Foreskin keratinocyte (primary cell): ENCODE measurements at places on chromosomes 12 and 14. TPM values are rescaled to one million over a fixed set of nuclear protein-coding genes. Genes with fewer than 3 reads are reported as not detected.

Gene RASSF8
- 15.6 and 17.1 TPM in 2 replicates for total RNA-seq

Gene HOXC9
- total RNA-seq, result 4.3 and 5.5 TPM in 2 replicates

Gene TRAFD1
- 19.0 TPM in 2 replicates for total RNA-seq

Gene ALDH2
- total RNA-seq, result 23.8 and 24.8 TPM in 2 replicates

Gene TAS2R50
- total RNA-seq, result 0.11 and 0.31 TPM in 2 replicates

Gene ZDHHC22
- not detected in 2 replicates for total RNA-seq

Gene FAM222A
- 0.31 and 0.53 TPM in 2 replicates for total RNA-seq

Gene SDR9C7
- 0.07 and 0.24 TPM in 2 replicates for total RNA-seq

Gene STAB2
- not detected in 2 replicates for total RNA-seq

Gene ST8SIA1
- 0.46 and 0.54 TPM in 2 replicates for total RNA-seq

Gene HVCN1
- total RNA-seq, result 2.3 and 2.6 TPM in 2 replicates

Gene PGF
- total RNA-seq, result 28.8 and 31.5 TPM in 2 replicates

Gene SLC5A8
- 0.10 and 0.14 TPM in 2 replicates for total RNA-seq

Gene CBLN3
- 0.42 and 1.2 TPM in 2 replicates for total RNA-seq

Gene ALX1
- not detected in 2 replicates for total RNA-seq

Gene PLA2G1B
- total RNA-seq, result not detected in 2 replicates

Gene FOS
- total RNA-seq, result 59.6 and 63.2 TPM in 2 replicates

Gene GMPR2
- total RNA-seq, result 72.3 and 77.2 TPM in 2 replicates

Gene NOC4L
- 24.6 and 32.2 TPM in 2 replicates for total RNA-seq

Gene TPH2
- total RNA-seq, result not detected in 2 replicates

Gene FAIM2
- not detected in 2 replicates for total RNA-seq

Gene IGFBP6
- 34.4 and 49.3 TPM in 2 replicates for total RNA-seq

Gene RBP5
- total RNA-seq, result not detected in 2 replicates

Gene PLEKHG7
- total RNA-seq, result not detected in 2 replicates

Gene HIF1A
- 122 and 130 TPM in 2 replicates for total RNA-seq

Gene KRT75
- 4.7 and 7.5 TPM in 2 replicates for total RNA-seq

Gene TNS2
- 1.5 and 4.3 TPM in 2 replicates for total RNA-seq

Gene GPR84
- total RNA-seq, result 0.07 and 0.10 TPM in 2 replicates

Gene MYF5
- total RNA-seq, result not detected in 2 replicates

Gene ESR2
- 0.04 and 0.10 TPM in 2 replicates for total RNA-seq

Gene SOAT2
- total RNA-seq, result not detected in 2 replicates

Gene SELPLG
- total RNA-seq, result 0.25 and 0.34 TPM in 2 replicates

Gene NKX2-1
- not detected in 2 replicates for total RNA-seq

Gene PTCSC3
- total RNA-seq, result not detected in 2 replicates

Gene RAPGEF3
- total RNA-seq, result 7.7 and 8.1 TPM in 2 replicates

Gene ABCD2
- total RNA-seq, result 0.03 and 0.04 TPM in 2 replicates

Gene DEPDC4
- total RNA-seq, result 1.3 and 2.5 TPM in 2 replicates

Gene DDX47
- total RNA-seq, result 65.7 and 73.9 TPM in 2 replicates

Gene ADAMTS20
- not detected in 2 replicates for total RNA-seq

Gene PCBP2
- 378 and 396 TPM in 2 replicates for total RNA-seq

Gene ZBTB39
- 6.4 and 6.5 TPM in 2 replicates for total RNA-seq

Gene CPNE6
- not detected in 2 replicates for total RNA-seq

Gene TRIM9
- total RNA-seq, result 0.07 TPM in 2 replicates

Gene MMP19
- 5.2 and 6.3 TPM in 2 replicates for total RNA-seq

Gene SERPINA9
- not detected in 2 replicates for total RNA-seq
